SK-N-MC (cell line): ENCODE measurements at places on chromosomes 5 and 9.

- DNase-seq = no peak
Measured at GRCh38 chr5:107265193-107265592, 405.5 kb downstream of the EFNA5 start.

DNA sequence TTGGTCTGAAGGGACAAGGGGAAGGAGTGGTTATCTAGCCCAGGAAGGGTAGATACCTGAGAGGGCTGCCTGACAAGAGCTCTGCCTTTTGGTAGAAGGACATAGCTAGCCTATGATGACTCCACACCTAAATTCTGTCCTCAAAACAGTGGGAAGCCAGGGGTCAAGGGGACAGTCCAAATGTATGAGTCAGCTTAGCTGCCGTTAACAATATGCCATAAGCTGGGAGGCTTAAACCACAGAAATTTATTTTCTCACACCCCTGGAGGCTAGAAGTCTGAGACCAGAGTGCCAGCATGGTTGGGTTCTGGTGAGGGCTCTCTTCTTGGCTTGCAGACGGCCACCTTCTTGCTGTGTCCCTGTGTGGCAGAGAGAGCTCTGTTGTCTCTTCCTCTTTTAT, 306.4 kb downstream of the NTRK2 start:
- DNase-seq = no peak

DNA sequence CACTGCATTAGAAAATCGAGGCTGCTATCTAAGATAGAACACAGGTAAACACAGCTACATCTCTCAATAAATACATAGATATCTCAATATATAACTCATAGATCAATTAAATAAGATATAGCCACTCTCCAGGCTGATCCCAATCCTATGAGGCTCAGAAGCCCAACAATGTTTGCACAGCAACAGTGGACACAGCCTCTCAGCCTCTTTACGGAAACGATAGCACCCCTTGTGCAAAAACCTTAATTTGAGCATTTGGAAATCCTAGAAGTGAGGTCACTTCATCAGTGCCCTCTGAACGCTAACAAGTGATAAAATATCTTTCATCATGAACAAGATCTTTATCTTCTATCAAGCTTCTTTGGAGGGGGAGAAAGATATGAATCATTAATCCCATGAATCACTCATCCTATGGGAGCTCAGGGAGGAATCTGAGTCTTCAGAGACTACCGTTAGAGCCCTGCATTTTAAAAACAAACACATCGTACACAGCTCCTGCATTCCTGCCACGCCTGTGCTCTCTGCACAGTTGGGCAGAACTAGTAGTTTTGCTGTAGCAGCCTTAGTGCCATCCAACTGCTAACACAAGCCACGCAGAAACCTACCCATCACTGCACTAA, 71.4 kb downstream of the MED27 start:
- DNase-seq = no peak

- no peak for DNase-seq
Measured at GRCh38 chr5:95620870-95621838, 1.3 kb downstream of the GPR150 start.

DNA sequence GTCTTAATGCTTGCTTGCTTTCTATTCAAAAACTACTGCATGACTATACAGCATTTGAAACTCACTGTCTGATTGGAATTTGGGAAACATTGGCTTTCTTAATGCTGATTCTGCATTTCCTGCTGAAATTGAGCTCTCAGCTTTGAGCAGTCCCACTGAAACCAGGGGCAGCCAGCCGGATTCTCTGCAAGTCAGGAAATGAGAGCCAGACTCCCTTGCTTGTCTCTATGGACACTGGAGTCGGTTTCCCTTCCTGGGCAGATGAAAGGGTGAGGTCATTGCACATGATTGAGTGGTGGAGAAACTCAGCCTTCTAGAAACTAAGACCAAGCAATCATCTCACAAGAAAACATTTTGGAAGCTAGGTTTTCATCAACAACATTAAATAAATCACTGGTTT, 119.7 kb upstream of the SPATA31C2 start:
- DNase-seq = peak; percentile 28

DNA sequence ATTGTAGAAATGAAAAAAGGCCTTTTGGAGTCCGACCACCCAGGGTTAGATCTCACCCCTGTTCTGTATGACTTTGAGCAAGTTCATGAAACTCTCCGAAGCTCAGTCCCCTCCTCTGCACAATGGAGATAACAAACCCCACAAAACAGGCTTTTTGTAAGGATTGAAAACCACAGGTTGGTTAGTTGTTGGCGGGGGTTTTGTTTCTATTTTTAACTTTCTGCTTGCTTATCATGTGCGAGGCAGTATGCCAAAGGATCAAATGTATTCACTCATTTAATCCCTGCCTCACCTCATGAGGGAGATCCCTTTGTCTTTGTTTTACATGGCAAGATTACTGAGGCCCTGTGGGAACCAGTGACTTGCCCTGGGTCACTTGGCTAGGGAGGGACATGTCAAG, 539.1 kb downstream of the CDK5RAP2 start:
- no peak for DNase-seq

- no peak for DNase-seq
Measured at GRCh38 chr9:5554254-5554653, 43.9 kb downstream of the PDCD1LG2 start.

- DNase-seq = no peak
Measured at GRCh38 chr9:121902461-121903135, 190.5 kb downstream of the TTLL11 start.

- DNase-seq = no peak
Measured at GRCh38 chr5:2219149-2219776, 336.5 kb upstream of the IRX4 start.

- no peak for DNase-seq
Measured at GRCh38 chr9:75455444-75455921, 367.2 kb downstream of the OSTF1 start.

DNA sequence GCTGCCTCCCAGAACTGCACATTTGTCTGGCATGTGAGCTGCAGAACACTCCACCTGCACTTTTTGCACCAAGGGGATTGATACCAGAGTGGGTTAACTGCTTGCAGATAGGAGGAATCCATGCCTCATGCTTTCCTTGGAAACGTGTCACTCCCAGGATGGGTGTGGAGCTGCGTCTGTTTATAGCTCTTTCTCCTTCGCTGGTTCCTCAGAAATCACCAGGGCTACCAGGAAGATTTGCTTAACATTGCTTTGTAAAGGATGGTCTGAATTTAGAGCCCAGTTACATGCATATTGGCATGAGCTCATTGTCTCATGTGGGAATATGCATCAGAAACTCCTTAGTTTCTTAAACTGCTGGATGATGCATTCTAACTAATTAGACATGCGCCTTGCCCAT, 234.6 kb downstream of the GADD45G start:
- no peak for DNase-seq

GRCh38 chr5:146203872-146204192, 427 bp downstream of the RBM27 start:
- no peak for DNase-seq

GRCh38 chr5:176956756-176957155, 49.8 kb downstream of the UIMC1 start:
- DNase-seq = no peak

- DNase-seq = no peak
Measured at GRCh38 chr9:98869866-98870265, 62.4 kb downstream of the GALNT12 start.

- no peak for DNase-seq
Measured at GRCh38 chr9:100134731-100135130, 35.7 kb downstream of the INVS start.

- no peak for DNase-seq
Measured at GRCh38 chr9:132214027-132214622, 52.3 kb downstream of the NTNG2 start.

GRCh38 chr9:125099816-125100215, 43.5 kb downstream of the SCAI start:
- no peak for DNase-seq

DNA sequence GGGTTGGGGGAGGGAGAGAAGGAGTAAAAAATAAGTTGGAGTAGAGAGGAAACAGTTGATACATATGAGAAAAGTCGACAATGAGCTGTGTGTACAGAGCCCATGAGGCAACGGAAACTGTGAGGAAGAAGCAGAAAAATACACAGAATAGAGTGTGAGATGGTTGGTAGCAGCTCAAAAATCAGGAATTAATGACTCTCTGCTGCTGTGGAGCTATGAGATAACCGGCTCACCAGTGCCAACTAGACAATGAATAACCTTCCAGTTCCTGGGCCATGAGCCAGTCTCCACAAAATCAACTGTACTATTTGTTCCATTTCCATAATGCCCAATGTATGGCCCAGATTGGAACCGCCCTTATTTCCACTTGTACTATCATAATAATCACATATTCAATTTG, 53.1 kb upstream of the NREP start:
- DNase-seq = no peak

- DNase-seq = no peak
Measured at GRCh38 chr9:132062806-132063205, 16.9 kb downstream of the MED27 start.

DNA sequence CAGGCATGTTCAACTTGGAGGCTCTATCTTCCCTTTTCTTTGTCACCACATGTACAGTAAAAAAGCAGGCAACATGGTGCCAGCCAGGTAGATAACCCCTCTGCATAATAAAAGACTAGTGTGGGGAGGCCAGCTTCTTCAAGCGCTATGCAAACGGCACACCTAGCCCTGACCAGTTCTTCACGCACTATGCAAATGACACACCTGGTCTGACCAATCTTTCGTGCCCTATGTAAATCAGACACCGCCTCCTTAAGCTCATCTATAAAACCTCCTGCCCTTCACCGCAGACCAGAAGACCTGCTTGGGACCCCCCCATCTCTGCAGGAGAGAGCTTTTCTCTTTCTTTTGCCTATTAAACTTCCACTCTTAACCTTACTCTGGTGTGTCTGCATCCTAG, 28.1 kb upstream of the UGCG start:
- no peak for DNase-seq

GRCh38 chr5:172918421-172919371, 40.5 kb upstream of the RPL26L1 start:
- DNase-seq = no peak

- DNase-seq = no peak
Measured at GRCh38 chr5:179668391-179668790, 12.4 kb downstream of the CBY3 start.

GRCh38 chr5:179755022-179755421, 22.4 kb downstream of the MAML1 start:
- DNase-seq = no peak

DNA sequence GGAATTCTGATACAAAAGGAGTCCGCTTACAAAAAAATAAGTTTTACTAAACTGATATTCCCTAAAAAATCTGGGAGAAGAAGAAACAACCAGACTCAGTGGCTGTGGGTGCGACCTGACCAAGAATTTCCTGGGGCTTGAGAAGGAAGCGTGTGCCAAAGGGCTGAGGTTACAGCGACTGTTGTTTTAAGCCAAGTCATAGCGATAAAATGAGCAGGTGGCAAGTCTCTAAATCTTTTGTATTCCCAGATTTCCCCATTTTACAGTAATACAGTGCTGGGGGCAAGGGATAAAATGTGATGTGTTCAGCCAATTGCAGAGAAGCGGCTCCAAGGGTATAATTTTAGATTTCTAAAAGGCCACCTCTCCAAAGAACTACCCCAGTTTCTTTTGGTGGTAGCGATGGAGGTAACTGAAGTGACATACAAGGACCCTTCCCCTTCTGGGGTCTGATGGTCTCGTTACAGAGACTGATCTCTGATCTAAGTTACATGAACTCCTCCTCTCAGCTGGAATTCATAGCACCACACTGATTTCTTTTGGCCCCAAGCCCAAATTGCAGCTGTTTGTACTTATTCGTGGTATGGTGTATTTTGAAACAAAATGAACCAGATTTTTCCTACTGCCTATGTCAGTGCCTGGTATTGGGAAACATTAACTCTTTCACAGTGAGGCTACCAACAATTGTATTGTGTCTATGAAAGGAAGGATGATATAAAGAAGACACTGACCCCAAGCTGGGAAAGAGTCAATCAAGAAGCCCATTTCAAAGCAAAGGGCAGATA, 41.6 kb downstream of the LPAR1 start:
- DNase-seq = peak; percentile 72

- no peak for DNase-seq
Measured at GRCh38 chr5:110956280-110956912, 115.1 kb upstream of the TSLP start.

GRCh38 chr5:69083412-69083811, 10.4 kb upstream of the SLC30A5 start:
- no peak for DNase-seq

DNA sequence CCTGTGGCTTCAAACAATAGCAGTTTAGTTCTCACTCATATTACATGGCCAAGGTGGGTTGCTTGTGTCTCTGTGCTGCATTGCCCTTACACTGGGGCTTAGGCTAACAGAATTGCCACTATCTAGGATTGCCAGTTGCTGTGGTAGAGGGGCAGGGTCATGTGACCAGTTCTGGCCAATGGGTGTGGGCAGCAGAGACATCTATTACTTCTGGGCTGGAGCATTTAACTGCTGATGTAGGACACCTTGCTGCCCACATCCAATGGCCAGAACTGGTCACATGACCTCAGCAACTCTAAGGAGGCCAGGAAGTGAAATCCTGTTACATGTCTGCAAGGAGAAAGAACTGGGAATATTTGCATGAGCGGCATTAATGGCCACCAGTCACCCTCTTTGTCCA, 199.3 kb downstream of the C9orf152 start:
- no peak for DNase-seq

- no peak for DNase-seq
Measured at GRCh38 chr9:116910201-116910600, 223.1 kb downstream of the TRIM32 start.

GRCh38 chr5:15452030-15452429, 48.0 kb upstream of the FBXL7 start:
- DNase-seq = no peak

DNA sequence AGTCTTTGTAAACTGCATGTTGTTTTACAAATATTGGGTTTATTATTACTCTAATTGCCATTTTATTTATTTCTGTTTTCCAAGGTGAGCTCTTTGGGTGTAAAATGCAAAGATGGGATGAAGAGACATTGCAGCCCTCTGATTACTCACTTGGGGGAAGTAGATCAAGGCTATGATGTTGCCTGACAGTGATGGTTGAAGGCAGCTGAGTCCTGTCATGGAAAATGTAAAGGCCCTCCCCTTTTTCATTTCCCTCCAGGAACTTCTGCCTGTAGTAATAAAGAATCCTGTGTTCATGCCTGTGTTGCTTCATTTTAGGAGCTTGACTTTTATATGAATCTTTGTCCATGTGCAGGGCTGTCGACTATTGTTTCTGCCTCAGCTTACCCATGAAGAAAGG, 605.4 kb upstream of the CLINT1 start:
- no peak for DNase-seq

DNA sequence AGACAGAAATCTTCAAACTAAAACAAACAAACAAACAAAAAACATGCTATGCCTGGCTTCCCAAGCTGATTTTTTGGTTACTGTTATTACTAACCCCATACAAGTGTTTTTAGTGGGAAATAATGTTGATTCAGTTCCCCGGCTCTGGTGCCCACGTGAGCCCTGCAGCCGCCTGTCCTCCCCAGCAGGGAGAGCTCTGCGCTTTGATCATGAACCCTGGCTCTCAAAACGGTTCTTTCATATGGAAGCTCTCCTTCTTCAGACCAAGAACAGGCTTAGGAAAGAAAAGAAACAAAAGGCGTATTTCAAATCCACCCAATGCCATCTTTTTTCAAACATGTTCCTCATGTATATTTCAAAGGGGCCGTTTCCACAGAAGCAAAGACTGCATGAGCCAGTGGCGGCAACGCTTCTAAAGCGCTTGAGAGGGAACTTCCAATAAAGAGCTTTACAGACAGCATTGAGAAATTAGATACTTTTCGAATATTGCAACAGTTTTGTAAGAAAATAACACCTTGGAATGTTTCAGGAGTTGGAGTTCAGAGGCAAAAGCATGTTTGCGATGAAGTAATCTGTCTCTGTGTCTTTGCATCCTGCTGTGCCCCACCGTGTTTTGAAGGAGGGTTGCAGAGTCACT, 74.8 kb downstream of the ICE1 start:
- no peak for DNase-seq
